ENCODE measurements at places on chromosomes 16 and 17.

- no peak for DNase-seq
These were observed 103.5 kb upstream of the XYLT1 start for GRCh38 chr16:17574256-17574655.

DNA sequence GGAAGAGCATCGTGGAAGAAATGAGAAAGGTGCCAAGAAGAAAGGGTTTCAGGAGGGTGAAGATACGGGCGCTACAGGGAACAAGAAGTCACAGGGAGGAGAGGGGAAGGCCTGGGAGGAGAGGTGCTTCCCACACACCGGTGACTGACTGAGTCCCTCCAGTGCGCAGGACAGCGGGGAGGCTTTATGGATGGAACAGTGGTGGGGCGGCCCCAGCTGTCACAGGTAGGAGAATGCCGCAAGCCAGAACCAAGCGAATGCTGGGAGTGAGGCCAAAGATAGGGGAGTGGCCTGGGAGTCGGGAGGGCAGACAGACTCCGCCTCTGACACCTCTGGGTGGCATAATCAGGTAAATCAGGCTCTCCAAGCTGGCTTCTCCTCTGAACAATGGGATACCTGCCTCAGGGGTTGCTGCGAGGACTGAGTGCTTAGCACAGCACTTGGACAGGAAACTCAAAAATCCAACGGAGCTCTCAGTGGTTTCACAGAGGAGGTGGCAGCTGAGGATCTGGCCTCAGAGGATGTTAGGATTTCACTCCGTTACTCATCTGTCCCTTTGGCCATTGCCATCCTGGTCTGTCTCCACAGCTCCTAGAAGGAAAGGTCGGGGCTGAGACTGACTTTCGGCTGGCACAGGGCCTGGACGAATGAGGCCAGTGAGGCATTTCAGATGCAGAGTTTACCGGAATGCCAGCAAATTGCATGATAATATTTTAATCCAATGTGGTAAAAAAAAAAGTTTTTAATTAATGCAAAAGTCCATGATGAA is 717 bp upstream of the CNP start:
- DNase-seq = peak; percentile 39

GRCh38 chr16:75478480-75479345 is 14.2 kb upstream of the TMEM170A start:
- DNase-seq = no peak

- no peak for DNase-seq
These were observed 418.5 kb upstream of the CDH5 start for GRCh38 chr16:65947951-65948350.

DNA sequence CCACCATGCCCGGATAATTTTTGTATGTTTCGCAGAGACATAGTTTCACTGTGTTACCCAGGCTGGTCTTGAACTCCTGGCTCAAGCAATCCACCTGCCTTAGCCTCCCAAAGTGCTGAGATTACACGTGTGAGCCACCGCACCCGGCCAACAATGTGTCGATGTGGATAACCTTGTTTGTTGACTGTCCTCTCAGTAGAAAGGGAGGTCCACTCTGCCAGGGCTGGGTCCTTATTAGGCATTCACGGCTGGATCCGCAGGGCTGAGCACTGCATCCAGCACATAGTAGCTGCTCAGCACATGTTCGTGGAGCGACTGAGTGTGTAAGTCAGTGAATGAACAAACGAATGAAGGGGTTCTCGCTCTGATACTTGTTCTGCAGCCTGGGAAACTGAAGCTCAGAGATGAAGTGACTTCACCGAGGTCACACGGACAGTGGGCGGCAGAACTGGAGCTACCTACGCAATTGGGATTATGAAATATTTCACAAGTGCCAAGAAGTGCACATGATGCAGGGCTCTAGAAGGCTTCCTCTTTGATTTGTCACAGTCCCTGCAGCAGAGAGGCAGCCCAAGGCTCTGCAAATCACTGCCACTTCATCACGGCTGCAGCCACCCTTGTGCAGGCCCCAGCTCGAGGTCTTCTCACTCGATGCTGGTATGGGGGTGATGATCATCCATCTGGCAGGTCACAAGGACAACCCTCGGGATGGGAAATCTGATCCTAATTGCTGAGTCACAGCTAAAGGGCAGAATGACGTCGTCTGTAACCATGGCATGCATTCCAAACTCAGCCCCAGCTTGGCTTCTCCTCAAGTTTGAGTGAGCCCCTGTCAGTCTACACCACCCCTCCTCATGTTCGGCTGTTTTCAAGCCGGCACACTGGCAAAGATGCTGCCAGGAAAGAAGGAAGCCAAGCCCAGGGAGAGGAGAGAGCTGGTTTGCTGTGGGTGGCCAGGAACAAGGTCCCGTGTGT is 28.0 kb upstream of the SNN start:
- no peak for DNase-seq

DNA sequence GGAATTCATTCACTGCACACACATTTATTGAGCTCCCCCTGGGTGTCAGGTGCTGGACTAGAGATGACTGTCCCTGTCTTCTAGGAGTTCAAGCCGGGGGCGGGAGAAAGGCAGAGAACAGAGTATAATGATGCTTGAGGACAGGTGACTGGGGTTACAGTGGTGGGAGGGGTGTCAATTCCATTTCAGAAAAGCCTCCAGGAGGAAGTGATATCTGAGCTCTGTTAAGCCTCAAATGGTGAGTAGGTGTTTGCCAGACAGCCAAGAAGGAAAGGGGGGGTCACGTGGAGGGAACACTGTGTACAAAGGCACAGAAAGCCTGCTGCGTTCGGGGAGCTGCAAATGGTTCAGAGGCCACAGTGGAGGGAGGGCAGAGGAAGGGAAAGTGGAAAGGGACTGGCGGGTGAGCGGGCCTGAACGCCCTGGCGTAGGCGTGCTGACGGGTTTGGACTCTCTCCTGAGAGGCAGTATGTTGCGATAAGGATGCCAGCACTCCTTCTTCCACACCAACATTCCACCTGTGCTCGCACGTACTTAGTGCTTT is 9.7 kb upstream of the NXPH3 start:
- DNase-seq = no peak

DNA sequence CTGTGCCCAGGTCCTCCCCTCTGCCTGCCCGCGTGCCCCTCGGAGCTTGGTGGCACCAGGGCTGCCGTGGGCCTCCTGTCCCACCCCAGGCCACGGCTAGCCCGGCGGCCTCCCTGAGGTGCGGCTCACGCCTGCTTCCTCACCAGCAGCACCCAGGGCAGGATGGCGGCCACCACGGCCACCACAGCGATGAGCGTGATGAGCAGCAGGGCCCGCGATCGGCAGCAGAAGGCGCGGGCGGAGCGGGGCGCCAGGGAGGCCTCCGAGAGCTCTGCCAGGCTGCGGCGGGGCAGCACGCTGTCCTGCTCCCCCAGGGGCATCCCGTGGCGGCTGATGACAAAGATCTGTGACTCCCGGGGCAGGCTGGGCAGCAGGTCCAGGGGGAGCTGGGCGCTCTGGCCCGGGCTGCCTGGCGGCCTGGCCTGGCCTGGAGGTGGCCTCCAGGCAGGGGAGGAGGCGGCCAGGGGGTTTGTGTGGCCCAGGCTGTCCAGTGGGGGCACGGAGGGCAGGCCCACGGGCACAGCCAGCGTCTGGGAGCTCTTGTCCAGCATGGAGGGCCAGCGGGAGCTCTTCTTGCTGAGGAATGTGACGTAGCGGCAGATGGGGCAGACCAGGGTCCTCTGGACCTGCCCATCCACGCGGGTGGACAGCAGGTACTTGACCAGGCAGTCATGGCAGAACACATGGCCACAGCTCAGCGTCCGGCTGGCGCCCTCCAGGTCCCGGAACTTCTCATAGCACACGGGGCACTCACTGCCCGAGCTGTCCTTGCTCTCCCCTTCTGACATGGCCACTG is 4.8 kb downstream of the RNF222 start:
- DNase-seq = no peak

- DNase-seq = no peak
These were observed 20.6 kb upstream of the PRKCA start for GRCh38 chr17:66281661-66282369.

- no peak for DNase-seq
These were observed 11.6 kb downstream of the COTL1 start for GRCh38 chr16:84606081-84606875.

DNA sequence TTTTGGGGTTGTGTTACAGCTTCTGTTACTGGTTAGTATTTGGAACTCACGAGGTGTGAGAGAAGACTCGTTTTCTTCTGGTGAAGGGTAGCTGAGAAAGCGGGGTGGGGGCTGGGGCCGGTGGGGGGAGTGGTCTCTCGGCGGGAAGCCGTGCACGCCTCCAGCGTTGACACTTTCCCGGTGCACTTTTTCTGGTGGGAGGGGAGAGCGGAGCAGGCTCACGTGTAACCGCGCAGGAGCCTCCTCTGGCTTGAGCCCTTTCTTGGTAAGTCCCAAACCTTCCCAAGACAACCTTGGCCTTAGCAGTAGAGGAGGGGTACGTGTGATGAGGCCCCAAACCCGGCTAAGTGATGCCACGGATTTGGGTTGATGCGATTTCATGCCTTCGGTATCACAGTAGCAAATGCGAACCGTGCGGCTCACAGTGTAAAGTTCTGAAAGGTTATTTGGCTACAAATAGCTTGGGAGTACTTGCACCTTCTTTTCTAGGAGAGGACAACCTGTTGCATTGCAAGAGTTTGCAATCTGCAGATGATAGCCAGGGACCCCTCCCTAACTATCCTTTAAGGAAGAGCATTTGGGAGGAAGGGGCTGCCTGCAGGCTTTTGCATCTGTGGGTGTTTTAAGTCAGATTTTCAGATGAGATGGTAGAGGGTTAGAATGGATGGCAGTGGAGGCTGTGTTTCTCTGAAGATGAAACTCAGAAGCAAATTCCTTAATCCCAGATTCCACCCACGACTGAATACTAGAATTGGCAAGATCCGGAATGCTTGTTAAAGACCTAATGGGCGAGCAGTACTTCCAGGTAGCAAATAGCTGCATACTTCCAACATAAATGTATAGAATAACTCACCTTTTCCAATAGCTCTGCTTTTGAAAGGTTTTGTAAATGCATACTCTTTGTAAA is 1.5 kb downstream of the HLF start:
- no peak for DNase-seq

DNA sequence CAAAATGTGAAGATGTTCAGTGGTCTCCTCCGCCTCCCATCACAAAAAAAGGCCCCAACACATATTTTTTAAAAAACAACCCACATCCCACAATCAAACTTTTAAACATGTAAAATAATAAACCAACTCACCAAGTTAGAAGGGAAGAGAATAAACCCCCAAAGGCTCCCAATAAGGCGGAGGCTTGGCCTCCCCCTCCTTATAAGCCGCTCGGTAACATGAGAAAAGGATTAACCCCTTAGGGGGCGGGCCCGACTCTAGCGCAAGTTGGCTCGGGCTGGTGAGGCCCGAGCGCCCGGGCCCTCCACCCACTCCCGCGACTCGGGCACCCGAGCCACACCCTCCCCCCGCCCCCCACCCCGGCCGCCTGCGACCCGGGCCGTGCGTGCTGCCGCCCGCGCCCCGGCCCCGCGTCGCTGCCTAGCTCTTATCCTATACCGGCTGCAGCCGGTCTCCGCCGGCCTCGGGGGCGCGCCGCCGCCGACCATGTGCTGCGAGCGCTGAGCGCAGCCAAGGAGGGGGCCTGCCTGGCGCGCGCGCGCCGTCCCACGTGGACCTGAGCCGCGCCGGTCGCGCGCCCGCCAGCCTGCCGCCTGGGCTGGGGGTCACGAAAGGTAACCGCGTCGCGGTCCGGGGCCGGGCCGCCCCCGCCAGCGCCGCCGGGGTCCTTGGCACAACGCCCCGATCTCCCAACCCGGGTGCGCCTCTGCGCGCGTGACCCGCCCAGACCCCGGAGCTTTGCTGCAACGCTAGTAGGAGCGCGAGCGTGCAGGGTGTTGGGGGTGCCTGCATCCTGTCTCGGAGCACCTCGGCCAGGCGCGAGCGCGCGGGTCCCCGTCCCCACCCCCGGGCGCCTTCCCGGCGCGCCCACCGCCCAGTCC is at the start of the genes ARSG and SLC16A6:
TSS of gene ARSG (plus strand) at position 541 of the 881 bp plus-strand sequence. CDS start 15,999 bp downstream, outside the sequence.
TSS of gene SLC16A6 (minus strand) at position 173 of the 881 bp plus-strand sequence. CDS start 12,807 bp downstream, outside the sequence.
- peak; percentile 79 for DNase-seq

DNA sequence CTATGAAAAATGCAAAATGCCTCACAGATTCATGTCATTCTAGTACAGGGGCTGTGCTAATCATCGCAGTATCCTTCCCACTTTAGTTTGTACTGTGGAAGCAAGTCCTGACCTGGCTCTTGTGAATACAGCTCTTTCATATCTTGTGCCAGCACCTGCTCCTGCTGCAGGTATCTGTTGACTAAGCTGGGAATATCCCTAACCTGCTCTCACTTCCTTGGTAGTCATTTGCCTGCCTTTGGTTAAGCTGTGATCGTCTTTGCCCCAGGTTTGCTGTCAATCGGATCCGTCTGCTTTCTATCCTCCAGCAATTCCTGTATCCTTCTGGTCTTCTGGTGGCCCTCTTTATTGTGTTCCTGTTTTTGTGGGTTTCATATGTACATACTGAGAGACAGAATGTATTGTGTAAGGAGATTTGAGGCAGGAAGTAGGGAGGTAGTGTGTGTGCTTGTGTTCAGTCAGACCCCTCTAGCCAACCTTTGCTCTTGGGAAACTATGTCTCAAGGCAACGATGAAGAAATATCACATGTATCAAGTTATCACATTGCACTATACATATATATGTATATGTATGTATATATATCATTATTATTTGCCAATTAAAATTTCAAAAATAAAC is 7.7 kb upstream of the GINS3 start:
- DNase-seq = no peak

GRCh38 chr17:13575466-13575865 is 26.3 kb downstream of the HS3ST3A1 start:
- no peak for DNase-seq

DNA sequence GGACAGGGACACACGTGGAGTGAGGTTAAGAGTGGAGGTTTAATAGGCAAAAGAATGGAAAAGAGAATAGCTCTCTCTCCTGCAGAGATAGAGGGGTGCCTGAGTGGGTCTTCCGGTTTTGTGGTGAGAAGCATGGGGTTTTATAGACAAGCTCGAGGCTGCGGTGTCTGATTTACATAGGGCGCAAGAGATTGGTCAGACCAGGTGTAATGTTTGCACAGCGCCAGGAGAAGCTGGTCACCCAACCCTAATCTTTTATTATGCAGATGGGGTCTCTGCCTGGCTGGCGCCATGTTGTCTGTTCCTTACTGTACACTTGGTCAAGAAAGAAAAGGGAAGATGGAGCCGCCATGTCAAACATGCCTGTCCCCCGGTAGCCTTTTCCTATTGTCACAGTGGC is 44.5 kb upstream of the MLYCD start:
- no peak for DNase-seq

DNA sequence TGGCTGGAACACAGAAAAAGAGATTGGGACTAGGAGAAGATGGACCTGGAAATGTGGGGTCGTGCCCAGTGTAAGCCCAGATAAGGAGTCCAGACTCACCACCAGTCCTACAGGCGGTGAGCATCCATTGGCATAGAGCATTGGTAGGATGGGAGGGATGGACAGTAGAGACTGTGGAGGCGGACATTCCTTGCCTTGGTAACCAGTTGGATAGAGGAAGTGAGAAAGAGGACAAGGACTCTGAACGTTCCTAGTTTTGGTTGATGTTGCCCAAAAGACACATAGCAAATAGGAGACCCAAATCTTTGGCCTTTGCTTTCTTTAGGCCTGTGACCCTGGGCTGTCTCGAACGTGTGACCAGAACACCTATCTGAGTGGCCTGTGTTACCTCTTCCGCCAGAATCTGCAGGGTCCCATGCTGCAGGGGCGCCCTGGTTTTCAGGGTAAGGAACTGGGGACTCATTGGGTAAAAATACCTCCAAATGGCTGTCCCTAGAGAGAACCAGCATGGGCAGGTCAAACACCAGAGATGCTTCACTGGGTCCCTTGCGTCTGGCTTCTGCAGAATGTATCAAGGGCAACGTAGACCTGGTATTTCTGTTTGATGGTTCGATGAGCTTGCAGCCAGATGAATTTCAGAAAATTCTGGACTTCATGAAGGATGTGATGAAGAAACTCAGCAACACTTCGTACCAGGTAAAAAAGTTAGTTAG is 6.4 kb downstream of the ITGAL start:
- DNase-seq = no peak
